ENCODE measurements at places on chromosomes 13 and 19.

GRCh38 chr13:37313372-37313771 lies 207.9 kb upstream of the CSNK1A1L start:
- no peak for DNase-seq

DNA sequence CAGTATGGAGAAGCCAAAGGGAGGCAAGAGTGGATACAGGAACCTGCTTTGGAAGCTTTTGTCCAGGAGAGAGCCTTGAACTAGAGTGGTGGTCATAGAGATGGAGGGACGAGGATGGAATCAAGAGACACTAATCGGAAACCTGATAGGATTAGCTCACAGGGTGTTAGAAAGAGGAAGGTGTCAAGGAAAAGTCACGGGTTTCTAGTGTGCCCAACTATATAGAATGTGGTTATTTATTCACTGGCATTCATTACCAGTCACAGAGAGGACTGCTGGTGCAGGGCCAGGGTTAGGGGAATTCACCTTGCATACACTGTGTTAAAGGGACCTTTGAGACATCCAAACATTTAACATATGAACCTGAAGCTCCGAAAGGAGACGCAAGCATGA lies 43.4 kb upstream of the URAD start:
- DNase-seq, result no peak

DNA sequence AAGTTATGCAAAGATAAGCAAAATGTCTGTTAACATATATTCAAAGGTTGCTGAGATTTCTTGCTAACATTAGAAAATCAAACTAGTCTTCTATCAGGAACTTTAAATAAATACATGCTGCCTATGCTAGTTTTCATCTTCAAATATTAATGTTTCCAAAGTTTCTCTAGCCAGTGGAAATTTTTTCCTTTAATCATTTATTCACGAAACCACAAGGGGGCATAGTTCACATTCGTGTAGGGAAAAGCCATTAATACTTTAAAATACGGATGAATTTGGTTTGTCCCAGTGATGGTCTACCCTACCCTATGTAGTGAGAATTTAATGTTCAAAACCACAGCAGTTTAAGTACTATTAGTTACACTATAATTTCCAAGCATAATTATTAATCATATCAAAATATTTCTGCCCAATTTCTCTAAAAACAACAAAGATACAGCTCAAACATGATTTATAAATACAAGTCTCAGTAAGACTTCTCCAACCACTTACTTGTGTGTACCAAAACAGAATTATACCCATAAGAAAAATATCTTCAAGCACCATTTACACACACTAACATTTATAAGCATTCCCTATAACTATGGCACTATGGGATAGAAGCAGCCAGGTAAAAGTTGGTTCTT lies 16.2 kb downstream of the NUFIP1 start:
- DNase-seq, result no peak

DNA sequence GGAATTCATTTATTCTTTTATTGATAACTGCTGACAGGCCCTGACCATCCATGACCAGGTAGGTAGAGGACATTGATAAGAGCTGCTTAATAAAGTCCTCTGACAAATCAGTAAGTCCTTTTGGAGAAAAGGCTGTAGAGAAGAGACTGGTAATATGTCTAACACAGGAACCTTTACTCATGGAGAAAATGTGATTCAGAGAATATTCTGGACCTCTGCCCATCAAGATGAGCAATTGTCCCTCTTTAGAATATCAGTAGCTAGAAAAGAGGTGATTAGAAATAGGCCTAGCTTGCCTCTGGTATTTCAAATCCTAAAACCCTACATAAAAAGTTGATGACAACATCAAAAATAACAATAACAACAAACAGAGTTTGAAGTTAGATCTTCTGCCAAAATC lies 642.3 kb downstream of the TBC1D4 start:
- DNase-seq, result no peak

- peak; percentile 15 for DNase-seq
Observed at GRCh38 chr13:113152984-113153809, 5.3 kb upstream of the PROZ start.

- DNase-seq, result no peak
Observed at GRCh38 chr13:25501231-25501630, 129.5 kb downstream of the ATP8A2 start.

All from stimulated activated CD4-positive, alpha-beta T cell treated with anti-CD3 and anti-CD28 coated beads, Interleukin-15, amount 100 ng/mL, for 1 hour (primary cell).